CD4-positive, alpha-beta T cell treated with Interleukin-15 for 1 hour (primary cell): ENCODE measurements at places on chromosomes 13 and 19.

GRCh38 chr13:83008212-83008929 lies 873.9 kb downstream of the SLITRK1 start:
- no peak for DNase-seq

- DNase-seq = no peak
Observed at GRCh38 chr19:15255359-15255990, 23.2 kb upstream of the EPHX3 start.

- no peak for DNase-seq
Observed at GRCh38 chr13:111949311-111949710, 117.6 kb upstream of the SOX1 start.

DNA sequence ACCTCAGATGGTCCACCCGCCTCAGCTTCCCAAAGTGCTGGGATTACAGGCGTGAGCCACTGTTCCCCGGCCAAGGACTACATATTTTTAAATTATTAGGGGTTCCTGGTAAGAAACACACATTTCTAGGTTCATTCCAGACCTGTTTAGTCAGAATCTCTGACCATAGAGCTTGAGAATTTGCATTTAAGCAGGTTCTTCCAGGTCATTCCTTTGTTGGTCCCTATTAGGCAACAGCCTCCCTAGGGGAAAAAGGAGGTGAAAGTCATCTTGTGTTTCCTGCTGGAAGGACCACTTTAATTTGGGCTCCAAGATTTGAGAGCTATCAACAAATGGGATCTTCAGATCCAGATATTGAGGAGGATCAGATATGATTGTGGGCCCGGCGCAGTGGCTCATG lies 16.3 kb downstream of the S1PR2 start:
- no peak for DNase-seq

GRCh38 chr13:73938372-73939070 lies 195.7 kb downstream of the KLF12 start:
- DNase-seq = no peak

- DNase-seq = no peak
Observed at GRCh38 chr19:17242431-17243208, 3.1 kb downstream of the NR2F6 start.

DNA sequence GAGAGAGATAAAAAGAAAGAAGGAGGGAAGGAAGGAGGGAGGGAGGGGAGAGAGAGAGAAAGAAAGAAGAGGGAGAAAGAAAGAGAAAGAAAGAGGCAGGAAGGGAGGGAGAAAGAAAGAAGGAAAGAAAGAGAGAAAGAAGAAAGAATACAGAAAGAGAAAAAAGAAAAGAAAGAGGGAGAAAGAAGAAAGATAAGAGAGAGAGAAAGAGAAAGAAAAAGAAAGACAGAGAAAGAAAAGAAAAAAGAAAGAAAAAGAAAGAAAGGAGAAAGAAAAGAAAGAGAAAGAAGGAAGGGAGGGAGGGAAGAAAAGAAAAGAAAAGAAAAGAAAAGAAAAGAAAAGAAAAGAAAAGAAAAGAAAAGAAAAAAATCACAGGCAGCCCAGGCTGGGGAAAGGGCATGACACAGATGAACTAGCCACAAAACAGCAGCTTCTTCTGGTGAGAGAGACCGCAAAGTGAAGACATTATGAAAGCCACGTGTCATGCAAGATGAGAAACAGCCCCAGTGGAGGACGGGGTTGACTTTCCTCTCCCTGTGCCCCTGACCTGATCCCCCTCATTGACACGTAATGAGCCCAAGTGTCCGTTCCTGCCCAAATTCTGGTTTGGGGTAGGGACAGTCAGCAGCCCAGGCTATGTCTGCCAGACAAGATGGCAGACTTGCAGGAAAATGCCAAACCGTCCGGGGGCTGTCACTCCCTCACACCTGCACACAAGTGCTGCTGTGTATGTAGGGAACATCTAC lies 102.1 kb downstream of the INSR start:
- DNase-seq = peak; percentile 61

DNA sequence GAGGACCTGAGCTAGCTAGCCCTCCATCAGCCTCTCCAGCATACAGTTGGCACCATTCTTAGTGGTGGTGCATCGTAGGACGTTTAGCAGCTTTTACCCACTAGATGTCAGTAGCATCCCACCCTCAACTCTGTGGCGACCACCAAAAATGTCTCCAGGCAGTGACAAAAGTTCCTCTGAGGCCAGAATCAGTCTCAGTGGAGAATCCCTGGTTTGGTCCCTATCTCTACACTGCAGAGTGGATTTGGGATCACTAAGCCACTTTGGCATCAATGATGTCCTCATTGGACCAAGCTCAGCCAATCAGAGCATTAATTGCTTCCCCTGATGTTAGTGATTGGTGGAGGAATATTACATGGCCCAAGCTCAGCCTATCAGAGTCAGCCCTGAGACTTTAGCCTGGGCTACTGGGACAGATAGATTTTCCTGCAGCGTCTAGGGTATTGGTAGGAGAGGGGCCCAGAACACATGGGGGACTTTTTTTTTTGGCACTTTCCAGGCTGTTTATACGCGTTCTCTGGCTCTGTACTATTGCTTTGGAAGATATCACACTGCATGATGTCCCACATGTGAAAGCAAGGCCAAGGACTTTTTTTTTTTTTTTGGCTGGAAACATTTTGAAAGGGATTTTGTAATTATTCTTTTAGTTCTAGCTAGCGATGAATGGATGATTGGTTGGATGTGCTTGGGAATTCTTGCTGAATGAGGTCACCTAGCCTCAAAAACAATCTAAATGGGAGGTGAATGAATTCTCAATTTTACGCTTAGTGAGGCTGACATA lies 7.0 kb downstream of the TMEM221 start:
- no peak for DNase-seq

GRCh38 chr13:25143706-25144105 lies 28.4 kb downstream of the AMER2 start:
- no peak for DNase-seq

GRCh38 chr13:34340534-34340933 lies 522.6 kb downstream of the RFC3 start:
- no peak for DNase-seq

DNA sequence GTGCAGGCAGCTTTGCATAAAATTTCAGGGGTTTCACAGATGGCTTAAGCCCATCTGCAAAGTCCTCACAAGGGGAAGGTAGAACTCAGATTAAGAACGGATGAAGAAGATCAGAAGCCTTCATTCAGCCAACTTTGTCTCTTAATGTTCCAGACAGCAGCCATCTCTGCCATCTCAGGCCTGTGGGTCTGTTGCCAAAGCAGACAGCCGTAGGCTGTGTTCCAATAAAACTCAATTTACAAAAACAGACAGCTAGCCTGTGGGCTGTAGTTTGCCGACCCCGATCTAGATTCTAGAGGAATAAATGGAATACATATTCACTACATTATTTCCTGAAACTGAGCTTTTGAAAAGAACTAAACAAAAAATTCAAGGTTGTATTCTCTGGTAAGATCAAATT lies 3.8 kb downstream of the DCUN1D2 start:
- DNase-seq = no peak

- DNase-seq = peak; percentile 41
Observed at GRCh38 chr19:3852614-3853254, 16.1 kb downstream of the ZFR2 start.

- no peak for DNase-seq
Observed at GRCh38 chr13:21342699-21343442, 116.2 kb downstream of the ZDHHC20 start.

GRCh38 chr19:57314146-57314545 lies 6.1 kb upstream of the ZNF543 start:
- DNase-seq = no peak

DNA sequence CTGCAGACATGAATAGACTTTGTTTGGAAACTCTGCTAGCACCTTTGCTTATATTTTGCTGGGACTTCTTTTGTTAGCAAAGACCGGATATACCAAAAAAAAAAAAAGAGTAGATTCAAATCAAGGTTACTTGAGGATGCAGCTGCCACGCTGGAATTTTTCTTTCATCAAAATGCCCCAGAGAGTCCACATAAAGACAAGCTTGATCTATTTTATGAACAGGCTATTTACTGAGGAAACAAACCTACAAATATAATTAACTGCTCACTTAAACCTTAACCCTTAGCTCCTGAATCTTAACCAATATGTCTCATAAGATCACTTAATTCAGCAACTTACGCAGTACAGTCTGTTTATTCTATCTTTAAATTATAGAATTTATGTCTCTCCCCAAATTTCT lies 27.1 kb upstream of the DOCK9 start:
- DNase-seq = no peak

DNA sequence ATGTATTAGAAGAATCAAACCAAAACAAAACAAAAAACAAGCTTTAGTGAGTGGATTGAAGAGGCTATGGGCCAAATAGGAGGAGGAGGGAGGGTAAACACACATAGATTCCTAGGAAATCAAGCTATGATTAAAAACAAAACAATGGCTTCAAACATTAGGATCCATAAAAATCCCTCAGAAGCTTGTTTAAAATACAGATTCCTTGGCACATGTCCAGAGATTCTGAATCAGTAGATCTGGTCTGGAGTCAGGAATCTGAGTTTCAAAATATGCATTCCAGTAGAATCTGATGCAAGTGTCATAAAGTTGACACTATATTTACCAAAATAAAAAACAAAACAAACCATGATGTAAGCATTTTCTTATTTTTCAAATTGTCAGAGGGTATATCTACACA lies 692.8 kb upstream of the SGCG start:
- no peak for DNase-seq

DNA sequence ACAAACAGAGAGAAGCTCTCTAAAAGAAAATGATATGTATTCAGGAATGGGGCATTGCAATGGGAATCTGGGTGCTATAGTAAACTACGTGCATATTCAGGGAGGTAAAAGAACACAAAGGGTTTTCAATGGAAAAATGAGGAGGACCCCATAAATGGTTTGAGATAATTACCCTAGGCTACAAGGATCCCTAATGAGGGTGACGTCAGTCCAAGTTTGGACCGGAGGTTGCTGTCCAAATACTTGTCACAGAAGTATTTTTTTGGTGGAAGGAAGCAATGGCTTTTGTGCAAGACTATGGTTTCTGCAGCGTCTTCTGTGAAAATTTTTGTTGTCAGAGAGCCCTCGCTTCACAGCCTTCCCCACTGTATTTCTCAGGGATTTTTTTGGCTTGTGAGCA lies 995 bp upstream of the CEACAM18 start:
- no peak for DNase-seq

GRCh38 chr19:55080121-55080967 lies 4.7 kb downstream of the EPS8L1 start:
- peak; percentile 67 for DNase-seq

DNA sequence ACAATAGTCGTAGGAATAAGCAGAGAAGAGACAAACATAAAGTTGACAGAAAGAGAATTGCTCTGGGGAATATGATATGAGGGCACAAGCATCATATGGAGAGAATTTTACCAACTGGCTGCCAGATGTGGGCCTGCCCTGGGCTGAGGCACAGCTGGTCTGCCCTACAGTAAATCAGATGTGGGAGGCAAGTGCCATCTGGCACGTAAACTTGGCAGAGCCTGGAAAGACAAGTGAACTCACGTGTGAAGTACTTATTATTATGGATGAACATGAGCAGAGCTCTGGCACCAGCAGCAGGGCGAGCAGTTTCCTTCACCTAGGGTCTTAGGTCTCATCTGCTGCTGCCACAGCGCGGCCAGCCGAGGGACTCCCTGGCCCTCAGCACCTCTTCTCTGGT lies 20.6 kb downstream of the PCDH8 start:
- no peak for DNase-seq

- DNase-seq = peak; percentile 78
Observed at GRCh38 chr19:17522988-17523872, 11.8 kb downstream of the PGLS start.

GRCh38 chr19:38736413-38737280 lies 7.6 kb downstream of the CAPN12 start:
- DNase-seq = peak; percentile 70

DNA sequence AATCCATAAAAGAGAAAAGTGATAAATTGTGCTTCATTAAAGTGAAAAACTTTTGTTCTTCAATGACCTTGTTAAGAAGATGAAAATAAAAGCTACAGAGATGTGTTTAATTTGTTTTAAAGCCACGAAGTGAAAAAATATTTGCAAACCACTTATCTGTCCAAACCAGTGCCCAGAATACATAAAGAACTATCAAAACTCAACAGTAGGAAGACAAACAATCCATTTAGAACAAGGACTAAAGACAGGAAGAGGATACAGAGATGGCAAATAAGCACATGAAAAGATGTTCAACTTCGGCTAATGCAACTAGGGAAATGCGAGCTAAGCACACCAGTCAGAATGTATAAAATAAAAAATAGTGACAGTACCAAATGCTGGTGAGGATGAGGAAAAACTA lies 15.0 kb downstream of the GJB6 start:
- DNase-seq = no peak

- DNase-seq = no peak
Observed at GRCh38 chr13:100102042-100102441, 13.1 kb downstream of the PCCA start.

GRCh38 chr19:50341091-50341564 lies 12.0 kb upstream of the KCNC3 start:
- peak; percentile 37 for DNase-seq

- no peak for DNase-seq
Observed at GRCh38 chr19:38373907-38374331, 452 bp upstream of the PSMD8 start.

DNA sequence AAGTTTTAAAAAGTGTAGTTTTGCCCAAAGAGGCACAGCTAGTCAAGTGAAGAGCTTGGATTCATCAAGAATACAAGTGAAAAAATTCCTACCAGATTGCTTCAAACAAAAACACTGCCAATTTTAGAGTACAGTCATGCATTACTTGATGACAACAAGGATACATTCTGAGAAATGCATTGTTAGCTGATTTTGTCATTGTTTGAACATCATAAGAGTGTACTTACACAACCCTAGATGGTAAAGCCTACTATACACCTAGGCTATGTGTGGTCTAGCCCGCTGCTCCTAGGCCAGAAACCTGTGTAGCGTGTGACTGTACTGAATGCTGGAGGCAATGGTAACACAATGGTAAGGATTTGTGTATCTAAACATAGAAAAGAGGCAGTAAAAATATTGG lies 41.1 kb downstream of the TMTC4 start:
- no peak for DNase-seq

GRCh38 chr19:14370169-14370939 lies 10.9 kb upstream of the ADGRE5 start:
- DNase-seq = peak; percentile 86

- DNase-seq = no peak
Observed at GRCh38 chr13:50589651-50590054, 253.8 kb downstream of the DLEU7 start.

GRCh38 chr19:35966771-35967170 lies 28.2 kb upstream of the SDHAF1 start:
- DNase-seq = no peak

- DNase-seq = no peak
Observed at GRCh38 chr13:26880735-26881134, 120.1 kb upstream of the GPR12 start.

- peak; percentile 82 for DNase-seq
Observed at GRCh38 chr19:3036119-3036976, 7.3 kb upstream of the TLE2 start.

DNA sequence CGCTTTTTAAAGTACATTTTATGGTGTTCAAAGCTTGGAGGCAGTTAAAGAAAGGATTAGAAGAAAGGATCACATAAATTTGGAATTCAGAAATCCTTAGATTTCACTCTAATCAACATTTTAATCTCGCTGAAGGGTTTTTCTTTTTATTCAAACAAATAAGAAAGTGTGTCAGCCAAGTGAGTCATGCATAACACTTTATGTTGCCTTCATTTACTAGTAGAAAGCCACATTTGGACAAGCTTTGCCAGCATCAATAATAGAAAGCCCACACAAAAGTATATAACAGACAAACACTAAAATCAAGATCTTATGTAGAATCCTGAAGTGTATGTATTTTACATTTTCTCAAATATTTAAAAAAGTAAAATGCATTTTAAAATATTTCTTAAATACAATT lies 154.9 kb upstream of the TRPC4 start:
- DNase-seq = no peak
